ENCODE measurements at places on chromosomes 1 and 21.

DNA sequence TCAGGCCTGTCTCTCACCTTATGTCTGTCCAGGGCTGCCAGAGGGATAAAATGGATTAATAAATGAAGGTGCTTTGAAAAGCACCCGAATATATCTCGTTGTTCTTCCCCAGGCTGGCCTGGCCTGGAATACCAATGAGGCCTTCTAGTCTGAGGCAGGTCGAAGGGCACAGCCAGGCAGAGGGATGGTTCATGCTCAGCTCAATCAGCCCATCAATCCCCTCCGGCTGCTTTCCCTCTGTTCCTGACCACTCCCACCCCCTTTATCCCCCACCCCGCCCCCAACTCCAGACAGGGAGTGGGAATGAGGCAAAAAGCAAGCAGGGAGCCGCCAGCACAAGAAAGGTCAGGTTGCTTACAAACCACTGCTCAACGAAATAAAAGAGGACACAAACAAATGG, 40.0 kb upstream of the PRELP start:
- no peak for DNase-seq

GRCh38 chr1:90850898-90851710, 134.0 kb upstream of the BARHL2 start:
- peak; percentile 46 for DNase-seq

GRCh38 chr1:97726386-97726785, 194.4 kb downstream of the DPYD start:
- DNase-seq: no peak

DNA sequence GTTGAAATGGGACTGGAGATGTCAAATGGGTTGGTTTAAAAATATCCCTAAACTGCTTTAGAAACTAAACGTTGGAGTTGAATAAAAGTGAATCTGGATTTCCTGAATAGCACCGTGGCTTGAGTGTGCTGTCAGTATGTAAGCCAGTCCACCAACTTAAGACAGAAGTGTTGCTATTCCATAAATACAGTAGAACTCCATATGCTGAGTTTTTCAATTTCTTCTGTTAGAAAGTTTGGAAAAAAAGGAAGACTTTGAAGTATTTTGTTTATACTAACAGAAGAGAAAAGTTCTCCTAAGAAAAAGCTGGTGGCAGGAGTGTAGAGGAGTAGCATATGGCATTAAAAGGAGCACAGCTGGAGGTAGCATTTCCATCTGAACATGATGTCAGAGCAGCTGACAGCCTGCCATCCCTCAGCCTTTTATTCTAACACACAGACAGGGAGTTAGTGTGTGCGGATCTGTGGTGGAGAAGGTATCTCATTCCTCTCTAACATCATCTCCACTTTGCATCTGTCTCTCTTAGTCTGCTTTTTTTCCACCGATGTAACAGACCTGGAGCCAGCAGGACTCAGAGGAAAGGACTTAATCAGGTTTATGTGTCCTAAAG, at the start of gene ZBTB18:
ZBTB18 (plus strand) TSS at position 449 of the 610 bp plus-strand sequence; CDS start at position 598, 149 bp downstream.
- peak; percentile 62 for DNase-seq

- no peak for DNase-seq
Measured at GRCh38 chr1:40662864-40663263, 2.6 kb downstream of the RIMS3 start.

GRCh38 chr1:44536357-44537209, 131.5 kb downstream of the RNF220 start:
- no peak for DNase-seq

DNA sequence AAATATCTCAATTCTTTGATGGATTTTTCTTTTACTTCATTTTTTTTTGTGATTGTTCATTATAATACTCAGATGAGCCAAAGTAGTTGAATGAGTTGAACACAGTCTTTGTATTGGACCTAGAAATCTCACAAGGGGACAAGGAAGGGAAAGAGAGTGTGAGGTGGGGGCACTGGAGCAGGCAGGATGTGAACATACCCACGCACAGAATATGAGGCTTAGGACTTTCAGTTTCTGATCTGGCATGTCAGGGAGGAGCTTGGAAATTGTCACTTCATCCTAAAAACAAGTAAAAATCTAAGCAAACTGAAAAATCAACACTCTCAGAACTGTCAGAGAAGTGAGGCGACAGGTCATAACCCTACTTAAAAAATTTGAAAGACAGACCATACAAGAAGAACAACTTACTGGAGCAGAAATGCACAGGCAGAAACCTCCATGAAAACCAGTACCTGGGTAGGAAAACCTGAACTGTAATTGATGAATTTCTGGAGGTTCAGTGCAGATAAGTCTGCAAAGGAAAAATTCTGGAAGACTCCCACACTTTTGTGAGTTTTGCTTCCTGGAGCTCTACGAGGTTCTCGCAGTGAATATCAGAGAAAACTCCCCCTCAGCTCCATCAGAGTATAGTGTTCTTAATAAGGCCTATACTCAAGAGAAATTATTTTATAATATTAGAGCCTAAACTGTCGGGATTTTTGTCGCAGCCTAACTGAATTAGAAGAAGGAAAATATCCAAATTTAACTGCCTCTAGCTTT, 3.6 kb upstream of the PTGS2 start:
- no peak for DNase-seq

- peak; percentile 43 for DNase-seq
Measured at GRCh38 chr1:235923466-235924021, 56.8 kb upstream of the LYST start.

DNA sequence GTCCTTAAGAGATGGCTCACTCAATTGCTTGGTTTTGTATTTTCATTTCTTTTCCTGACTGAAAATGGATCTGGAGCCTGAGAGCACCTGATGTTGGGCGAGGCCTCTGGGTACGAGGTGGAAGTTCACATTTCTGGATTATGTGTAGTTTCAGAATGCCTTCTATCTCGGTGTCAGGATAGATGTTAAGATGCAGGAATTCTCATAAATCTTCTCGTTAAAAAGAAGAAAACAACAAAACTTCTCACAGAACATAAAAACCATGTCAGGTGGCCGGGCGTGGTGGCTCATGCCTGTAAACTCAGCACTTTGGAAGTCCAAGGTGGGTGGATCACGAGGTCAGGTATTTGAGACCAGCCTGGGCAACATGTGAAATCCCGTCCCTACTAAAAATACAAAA, 101.8 kb downstream of the RHOU start:
- no peak for DNase-seq

GRCh38 chr1:234820597-234820996, 210.6 kb upstream of the IRF2BP2 start:
- DNase-seq: no peak

DNA sequence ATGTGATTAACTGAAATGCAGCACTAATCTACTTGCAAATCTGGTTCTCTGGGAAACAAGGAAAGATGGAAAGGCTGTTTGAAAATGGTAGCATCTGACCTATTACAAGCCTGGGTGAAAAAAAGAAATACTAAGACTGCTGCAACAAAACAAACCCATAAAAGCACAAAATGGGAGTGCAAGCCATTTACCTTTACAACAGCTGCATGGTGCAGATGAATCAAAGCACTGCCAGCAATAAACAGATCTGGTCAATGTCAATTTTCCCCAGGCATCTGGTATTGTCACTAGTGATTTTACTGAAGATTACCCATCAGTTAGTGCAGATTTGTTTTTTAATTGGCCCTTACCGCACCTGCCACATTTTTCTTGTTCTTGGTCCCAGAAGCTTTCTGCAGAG, 1341.7 kb downstream of the PLA2G4A start:
- no peak for DNase-seq

- DNase-seq: no peak
Measured at GRCh38 chr1:4624141-4624715, 30.2 kb upstream of the AJAP1 start.

- peak; percentile 63 for DNase-seq
Measured at GRCh38 chr1:11736746-11737639, 1.1 kb downstream of the AGTRAP start.

GRCh38 chr1:109527098-109527811, 12.4 kb upstream of the GPR61 start:
- no peak for DNase-seq

GRCh38 chr1:153627715-153628626, at the start of gene S100A1:
Gene S100A1 (plus strand): TSS chr1:153628434. CDS start chr1:153630522, 2,088 bp downstream.
- DNase-seq: no peak

DNA sequence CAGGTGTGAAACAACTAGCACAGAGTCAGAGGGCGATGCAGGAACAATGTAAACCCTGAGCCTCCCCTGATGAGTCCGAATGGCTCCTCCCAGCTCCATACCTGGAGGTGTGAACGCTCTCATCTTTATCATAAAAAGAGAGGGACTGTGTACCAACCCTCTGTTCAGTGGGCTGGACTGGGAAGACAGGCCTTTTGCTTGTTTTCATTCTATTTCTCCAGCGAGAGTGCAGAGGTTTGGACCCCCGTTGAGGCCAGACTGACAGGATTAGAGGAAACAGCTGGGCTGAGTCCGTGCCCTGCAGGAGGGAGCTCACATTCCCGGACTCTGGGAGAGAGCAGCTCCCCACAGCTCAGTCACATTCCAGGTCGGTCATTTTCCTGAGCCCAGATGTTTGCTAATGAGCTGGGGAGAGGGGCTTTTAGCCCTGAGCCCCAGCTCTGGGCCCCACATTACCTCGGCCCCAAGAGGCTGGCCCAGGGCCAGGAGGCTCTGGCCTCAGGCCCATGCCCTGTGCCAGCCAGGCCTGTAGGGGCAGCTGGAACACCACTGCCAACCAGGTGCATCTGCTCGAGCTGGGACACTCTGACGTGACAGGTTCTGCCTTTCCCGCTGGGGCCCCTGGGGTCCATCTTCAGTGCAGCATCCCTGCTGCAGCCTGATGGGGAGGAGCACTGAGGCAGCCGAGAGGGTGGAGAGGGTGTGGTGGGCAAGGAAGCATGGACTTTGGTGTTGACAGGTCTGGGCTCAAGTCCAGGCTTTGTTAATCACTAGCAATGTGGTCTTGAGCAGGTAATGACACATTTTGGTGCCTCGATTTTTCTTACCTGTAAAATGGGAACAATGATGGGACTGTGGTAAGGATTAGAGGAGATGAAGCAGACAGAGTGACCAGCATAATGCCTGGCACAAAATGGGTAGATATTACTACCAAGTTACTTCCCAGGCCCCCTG, 3.5 kb upstream of the NBL1 start:
- DNase-seq: peak; percentile 37

DNA sequence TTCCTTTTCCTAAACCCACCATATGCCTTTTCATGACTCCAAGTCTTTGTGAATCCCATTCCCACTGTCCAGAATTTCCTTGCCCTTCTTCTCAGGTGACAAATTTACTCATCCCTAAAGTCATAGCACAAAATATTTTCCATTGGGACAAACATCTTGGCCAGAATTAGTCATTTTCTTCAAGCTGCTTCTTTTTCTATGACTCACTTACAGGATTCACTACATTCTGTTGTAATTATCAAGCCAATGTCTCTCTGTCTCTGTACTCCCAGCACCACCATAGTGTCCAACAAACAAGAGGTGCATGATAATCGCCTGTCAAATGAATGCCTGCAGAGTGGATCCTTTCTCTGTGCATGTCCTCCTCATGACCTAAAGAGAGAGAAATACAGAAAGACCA, 37.8 kb downstream of the SGIP1 start:
- DNase-seq: no peak

- DNase-seq: no peak
Measured at GRCh38 chr1:7365706-7366105, 405.4 kb upstream of the VAMP3 start.

GRCh38 chr1:61424382-61424781, 300.6 kb downstream of the TM2D1 start:
- DNase-seq: no peak

GRCh38 chr1:232038706-232039677, 412.4 kb downstream of the DISC1 start:
- peak; percentile 21 for DNase-seq

DNA sequence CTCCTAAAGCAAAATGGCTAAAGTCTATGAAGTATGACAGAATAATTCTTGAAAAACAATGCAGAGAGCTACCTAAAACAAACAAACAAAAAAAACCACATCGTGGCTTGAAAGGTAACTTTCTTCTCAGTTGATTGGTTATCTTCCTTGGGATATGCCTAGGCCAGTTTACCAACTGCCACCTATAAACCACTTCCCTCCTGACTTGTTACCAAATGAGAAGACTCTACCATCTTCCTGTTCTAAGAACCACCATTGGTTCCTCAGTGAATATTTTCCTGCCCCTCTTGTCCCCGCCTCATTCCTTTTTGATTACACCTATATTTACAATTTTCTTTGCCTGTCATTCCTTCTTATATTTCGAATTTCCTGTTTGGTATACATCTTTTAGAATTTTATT, 336.6 kb downstream of the SIPA1L2 start:
- DNase-seq: no peak

DNA sequence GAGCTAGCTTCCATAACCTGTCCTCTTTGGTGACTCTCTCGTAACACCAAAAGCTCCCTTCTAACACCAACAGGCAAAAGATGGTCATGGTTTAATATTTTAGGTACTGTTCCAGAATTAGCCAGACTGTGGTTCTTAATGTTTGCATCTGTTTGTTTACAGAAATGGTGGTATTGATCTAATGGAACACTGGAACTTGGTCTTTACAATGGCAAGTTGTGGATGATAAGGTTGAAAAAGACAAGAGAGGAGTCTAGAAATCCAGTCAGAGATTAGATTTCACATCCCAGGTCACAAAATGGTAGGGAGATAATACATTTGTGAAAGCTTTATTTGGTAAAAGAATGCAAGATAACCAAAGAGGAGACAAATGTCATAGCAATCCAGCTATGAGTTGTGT, 293.1 kb downstream of the SMYD3 start:
- DNase-seq: no peak

GRCh38 chr1:89829186-89829585, 8.4 kb downstream of the LRRC8D start:
- no peak for DNase-seq

DNA sequence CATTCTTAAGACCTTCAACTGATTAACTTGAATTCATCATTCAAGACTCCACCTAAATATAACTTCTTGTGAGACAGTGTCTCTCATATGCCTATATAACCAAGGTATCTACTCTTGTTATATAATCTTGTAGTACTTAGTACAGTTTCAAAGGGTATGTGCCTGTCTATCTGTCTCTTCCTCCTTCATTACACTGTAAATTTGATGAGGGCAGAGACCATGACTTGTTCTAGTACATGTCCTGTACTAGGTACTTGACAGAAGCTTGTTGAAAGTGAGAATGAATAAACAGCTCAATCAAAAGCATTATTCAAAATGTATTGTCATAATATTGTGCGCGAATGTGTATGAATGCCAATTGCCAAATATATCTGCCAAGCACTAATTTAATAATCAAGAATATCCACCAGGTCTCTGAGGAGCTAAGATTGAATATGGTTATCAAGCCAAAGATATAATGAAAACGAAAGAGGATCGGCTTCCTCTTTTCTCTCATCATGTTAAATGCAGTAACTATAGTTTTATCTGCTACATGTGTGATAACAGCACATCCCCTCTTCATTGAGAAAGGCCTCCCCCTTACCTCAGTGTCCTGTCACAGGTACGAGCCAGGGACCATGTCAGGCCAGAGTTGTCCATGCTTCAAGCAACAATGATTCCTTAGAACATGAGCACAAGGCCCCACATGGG, 117.3 kb downstream of the UCHL5 start:
- no peak for DNase-seq
